Left hindlimb (tissue), 1 donor: ENCODE measurements at places on chromosomes 2 and 18.

GRCh38 chr18:58400331-58400870 is 228.5 kb downstream of the ALPK2 start:
- no peak for DNase-seq

DNA sequence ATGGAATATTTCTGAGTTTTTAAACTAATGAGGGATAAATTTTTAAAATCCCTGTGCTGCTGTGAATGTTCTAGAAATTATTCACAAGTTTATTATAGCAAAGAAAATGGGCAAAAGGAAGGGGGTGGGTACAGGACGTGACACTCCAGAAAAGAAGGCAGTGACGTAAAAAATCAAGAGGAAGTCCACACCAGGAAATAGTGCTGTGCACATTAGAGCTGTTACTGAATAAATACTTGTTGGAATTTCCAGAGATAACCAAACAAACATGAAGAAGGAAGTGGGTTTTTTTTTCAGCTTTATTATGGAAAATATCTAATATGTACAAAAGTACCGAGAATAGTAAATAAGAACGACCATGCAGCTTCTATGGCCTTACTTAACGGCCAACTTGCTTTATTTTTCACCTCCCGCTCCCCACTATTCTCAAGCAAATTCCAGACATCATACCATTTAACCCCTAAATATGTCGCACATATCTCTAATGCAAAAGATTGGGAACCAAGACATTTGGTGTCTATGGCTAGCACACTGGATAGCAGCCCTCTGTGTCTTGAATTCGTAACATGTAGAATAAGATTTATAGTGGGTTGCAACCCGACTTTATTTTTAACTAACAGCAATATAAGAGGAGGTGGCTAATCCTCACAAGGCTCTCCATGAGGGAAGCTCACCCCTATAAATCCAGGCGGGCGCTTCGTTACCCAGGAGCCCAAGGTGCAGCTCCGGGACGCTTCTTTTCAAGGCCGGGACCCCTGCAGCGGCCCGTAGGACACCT is 580 bp upstream of the NDUFV2 start:
- no peak for DNase-seq

DNA sequence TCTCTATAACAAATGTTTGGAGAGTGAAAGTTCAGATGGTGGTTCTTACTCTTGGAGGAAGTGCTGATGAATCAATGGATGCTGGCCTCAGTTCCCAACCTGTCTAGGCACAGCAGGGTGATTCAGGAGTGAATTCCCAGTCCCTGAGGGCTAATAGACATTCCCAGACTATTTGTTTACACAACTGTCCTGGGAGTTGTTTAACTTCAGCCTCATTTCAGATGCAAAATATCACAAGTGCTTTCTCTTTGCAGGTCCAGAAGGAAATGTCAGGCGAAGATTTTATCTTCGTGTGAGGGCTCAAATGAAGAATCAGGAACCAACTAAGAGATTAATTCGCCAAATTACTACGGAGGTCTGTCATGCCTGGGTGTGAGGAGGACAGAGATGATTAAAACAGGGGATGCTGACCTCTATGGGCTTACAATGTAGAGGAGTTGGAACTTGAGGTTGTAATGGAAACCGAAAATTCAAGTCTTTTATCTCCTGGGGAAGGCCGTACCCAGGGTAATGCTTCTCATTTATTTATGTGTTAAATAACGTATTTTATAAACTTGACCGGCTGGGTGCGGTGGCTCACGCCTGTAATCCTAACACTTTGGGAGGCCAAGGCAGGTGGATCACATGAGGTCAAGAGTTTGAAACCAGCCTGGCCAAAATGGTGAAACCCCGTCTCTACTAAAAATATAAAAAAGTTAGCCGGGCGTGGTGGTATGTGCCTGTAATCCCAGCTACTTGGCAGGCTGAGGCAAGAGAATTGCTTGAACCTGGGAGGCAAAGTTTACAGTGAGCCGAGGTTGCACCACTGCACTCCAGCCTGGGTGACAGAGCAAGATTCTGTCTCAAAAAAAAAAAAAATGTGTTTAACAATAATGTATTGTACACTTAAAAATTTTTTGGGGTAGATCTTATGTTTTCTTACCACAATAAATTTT is 38.7 kb upstream of the SLC1A4 start:
- DNase-seq, result no peak

DNA sequence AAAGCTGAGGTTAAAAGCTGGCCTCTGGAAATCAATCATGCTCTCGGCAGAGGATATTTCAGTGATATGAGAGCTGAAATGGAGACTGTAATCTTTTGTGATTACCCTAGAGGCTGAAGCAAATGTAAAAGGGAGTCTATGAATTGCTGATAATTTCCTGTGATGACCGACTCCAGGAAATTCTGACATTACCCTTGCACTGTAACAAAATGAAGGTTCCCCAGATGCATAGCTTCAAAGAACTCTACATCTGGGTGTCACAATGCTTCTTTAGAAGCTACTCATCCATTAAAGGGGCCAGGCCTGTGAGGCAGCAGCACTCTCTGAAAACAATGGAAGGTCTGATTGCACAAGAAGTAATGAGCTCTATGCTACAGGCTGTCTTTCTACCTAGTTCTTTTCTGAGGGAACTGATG is 268.2 kb upstream of the SESTD1 start:
- DNase-seq, result no peak

DNA sequence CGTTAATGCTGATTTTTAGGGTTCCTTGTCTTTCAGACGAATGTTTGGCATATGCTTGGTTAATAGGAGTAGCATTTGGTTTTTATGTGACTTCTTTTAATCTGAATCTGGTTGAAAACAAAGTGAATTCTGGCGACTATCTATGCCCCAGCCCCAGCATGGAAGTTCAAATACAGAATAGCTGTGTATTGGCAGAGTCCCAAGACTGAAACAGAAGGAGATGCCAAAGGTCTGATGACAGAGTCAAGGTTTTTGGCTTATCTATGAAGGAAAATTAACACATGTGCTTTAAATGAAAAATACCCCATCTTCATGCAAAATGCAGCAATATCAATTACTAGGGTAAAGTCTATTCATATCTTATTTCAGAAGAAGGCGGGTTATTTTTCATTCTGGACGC is 734.8 kb upstream of the NXPH2 start:
- no peak for DNase-seq

DNA sequence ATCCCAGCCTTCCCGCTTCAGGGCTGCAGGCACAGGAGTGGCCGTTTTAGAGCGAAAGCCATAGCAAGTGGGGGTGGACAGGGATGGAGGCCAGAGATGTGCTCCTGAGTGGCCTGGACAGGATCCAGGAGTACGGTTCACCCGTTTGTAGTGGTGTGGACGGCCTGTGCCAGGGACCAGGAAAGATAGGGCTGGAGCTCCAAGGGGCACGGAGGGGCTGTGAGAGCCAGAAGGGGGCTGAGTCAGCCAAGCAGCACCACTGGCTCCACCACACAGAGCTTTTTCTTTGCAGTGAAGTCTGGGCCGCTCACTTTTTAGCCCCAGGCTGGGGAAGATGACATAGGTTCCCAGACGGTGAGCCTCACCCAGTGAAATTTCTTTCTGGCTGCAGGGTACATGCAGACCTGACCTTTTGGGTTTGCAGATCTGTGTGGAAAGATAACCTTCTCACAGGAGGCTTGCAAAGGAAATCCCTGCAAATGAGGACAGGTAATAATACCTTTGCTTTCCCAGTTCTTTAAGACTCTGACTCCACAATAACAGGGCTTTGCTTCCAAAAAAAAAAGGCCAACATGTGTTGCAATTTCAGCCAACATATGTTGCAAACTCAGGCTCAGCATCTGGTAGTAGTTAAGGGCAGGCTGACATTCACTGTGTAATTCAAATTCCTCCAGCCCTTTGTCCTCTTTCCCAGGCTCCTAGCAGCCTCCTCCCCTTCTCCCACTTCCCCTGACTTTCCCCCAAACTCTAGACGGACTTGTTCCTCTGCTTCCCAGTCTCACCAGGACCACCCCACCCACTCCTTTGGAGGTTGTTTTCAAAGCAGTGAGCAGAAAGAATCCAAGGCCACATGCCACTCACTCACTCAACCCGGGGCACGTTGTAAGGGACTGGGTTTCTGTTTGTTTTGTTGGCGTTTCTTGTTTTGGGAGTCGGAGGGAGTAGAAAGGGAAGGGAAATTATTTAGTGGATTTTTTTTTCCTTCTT is 20.3 kb upstream of the LAPTM4A start:
- peak; percentile 87 for DNase-seq

DNA sequence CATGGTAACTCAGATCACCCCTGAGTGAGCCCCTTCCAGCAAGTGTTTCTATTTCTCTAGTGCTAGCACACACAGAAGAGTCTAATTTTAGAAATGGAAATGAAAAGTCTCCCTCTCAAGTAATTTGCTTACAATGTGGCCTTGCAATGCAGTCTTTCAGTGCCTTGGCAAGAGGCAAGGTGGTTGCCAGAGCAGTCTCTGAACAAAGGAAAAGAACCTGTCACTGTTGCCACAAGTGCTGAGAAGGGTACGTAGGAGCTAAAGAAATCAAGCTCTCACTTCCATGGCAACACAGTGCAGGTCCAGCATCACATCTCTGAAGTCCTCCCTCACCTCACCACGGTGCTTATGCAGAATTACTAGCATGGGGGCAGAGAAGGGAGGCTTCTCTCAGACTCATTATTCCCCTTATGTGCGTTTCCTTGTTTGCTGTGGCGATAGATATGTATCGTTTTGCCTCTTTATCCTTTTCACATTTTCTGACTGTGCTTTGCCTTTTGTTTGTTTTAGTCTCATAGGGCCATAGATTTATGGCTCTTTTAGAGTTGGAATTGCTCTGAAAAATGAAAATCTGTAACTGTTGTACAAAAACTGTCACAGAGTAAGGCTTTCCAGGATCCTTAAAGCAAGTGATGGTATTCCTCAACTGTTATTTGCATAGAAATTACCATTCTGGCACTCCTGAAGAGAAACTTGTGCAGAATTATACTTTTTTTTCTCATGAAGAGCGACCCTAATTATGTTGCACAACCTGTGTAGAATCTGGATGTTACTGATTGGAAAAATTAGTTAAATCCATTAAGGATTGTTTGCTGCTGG is 164.8 kb downstream of the CCDC85A start:
- DNase-seq, result no peak

DNA sequence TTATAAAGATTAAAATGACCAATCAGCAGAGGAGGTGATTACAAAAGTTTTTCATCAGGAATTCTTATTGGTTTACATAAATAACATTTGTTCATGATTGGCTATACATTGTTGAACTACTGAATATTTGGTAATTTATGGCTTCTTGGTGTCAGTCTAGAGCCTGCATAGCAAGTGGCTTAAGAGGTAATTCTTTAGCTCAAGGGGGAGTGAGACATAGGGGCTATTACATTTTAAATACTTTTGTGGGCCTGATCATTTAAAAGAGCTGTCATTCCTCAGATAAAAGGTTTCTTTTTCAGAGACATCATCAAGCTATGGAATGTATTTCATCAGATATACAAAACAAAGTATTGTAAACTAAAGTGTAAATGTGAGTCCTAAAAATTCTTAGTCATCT is 373.8 kb downstream of the EPHA4 start:
- DNase-seq, result no peak

GRCh38 chr2:66869076-66869475 is 434.2 kb downstream of the MEIS1 start:
- DNase-seq, result no peak
